Inflammatory macrophage treated with lipopolysaccharide for 4 hours (primary cell): ENCODE measurements at places on chromosomes 1 and 21.

DNA sequence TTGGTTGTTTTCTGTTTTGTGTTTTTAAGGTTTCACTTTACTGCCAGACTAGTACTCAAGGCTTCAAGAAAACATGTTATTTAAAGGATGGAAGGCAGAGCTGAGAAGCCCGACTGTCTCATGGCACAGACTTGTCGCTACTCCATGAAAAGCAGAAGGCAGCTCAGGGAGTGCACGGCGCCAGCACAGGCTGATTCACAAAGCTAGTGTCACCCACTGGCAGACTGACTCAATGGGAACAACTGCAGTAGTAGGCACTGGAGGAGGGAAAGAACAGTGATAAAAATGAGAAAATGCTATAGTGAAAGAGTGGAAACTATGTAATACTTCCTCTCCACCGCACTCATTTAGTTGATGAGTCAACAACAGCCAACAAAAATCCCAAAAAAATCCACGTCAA, 14.7 kb downstream of the HSF2BP start:
- DNase-seq: peak; percentile 79

- DNase-seq: no peak
Measured at GRCh38 chr1:115495625-115496024, 146.1 kb upstream of the VANGL1 start.

DNA sequence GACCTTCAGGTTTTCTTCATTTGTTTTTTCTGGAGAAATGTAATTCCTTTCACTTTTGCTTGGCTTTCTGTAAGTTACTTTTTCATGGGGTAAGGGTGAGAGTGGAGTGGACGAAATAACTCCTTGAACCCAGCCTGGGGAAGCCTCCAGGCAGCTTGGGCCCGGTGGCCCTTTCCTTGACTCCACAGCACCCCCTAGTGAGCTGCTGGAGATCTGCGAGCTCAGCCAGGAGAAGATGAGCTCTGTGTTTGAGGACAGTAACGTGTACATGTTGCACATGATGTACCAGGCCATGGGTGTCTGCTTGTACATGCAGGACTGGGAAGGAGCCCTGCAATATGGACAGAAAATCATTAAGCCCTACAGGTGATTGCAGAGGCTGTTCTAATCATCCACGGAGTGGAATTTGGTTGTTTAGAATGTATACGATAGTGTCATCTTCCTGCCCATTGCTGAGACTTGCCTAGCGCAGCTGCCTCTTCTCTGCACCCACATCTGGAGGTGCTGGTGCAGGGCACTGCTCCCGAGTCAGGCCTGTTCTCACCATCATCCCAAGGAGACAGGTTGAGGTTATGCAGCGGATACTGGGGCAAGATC, 51.0 kb downstream of the SMYD2 start:
- peak; percentile 50 for DNase-seq

DNA sequence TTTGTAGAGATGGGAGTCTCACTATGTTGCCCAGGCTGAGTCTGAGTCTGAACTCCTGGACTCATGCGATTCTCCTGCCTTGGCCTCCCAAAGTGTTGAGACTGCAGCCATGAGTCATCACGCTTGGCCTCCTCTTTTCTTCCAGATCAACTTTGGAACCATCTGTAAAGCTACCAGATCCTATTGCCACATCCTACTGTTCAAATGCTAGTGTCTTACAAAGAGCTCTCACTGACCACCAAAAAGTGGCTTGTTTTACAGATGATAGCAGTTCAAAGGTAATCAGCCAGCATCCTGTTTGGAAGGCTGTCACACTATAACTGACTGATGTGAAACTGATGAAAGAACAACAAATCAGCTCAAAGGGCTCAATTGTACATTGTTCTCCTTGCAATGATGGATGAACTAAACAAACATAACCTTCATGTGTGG, 221.6 kb downstream of the AKT3 start:
- no peak for DNase-seq

DNA sequence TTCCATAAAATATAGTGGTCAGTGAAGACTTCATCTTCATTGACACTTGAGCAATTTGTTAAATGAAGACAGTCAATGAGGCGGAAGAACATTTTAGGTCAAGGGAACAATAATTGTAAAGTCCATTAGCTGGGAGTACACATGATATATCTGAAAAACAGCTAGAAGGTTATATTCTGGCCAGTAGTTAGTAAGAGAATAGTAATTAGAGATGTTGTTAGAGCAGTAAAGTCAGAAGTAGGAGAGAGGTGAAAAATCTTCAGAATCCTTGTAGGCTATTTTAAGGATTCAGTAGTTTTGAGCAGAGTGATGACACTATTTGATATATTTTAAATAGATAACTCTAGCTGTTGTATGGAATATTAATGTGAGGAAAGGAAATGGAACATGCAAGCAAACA, 915.6 kb upstream of the NEGR1 start:
- no peak for DNase-seq

DNA sequence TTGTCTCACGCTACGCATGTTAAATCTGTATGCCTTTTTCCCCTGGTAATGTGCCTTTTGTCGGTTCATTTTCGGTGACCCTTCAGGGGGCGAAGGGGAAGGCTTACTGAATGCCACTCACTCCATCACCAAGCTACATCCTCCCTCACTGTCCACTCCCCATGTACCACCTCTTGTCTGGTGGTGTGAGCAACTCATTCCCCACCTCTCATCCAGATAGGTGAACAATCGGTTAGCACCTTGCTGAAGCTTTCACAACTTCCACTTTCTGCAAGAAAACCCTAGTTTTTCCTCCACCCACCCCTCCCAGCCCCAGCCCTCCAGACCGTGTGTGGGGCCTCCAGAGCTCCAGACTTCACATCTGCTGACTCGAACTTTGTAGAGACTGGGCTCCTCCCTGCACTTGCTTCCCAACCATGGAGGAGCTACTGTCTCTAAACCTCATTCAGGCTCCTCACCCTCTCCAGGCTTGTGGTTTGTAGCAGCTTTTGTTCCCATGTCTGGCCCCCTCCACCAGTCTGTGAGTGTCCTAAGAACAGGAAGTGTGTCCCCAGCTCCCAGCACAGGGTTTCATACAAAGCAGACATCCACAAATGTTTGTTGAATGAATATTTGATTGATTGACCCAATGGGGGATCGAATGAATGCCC, 48.4 kb upstream of the RUNX3 start:
- no peak for DNase-seq

DNA sequence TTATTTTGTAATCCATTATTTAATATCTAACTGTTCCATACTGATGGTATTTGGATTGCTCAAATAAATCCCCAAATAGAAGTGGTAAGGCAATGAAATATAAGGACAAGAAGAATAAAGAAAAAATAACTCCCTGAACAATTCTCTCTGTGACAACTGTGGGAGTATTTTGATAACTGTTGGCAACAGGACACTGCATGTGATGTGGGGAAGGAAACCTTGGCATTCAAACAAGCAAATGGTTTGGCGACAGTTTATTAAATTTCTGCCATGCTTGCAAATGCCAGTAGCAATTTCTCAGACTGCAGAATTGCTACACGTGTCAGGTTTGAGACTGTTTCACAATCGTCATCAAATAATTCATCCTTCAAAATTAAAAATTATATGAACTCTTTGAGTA, 8.6 kb upstream of the MRPL39 start:
- no peak for DNase-seq
